Activated CD4-positive, alpha-beta T cell treated with anti-CD3 and anti-CD28 coated beads, Interleukin-2, amount 10 ng/mL, durations not matched to agents 7 days and 5 days (primary cell): ENCODE measurements at places on chromosomes 6 and 20. TPM values are rescaled to one million over a fixed set of nuclear protein-coding genes. Genes with fewer than 3 reads are reported as not detected.
A peak's percentile ranks its signal among the peaks of the same experiment; 100 is the strongest.

GRCh38 chr20:1332749-1333300 lies 3.9 kb upstream of the SDCBP2 start:
- no peak for DNase-seq

- no peak for DNase-seq
Observed at GRCh38 chr6:34556031-34556471, at the start of gene SPDEF. SPDEF (minus strand) TSS chr6:34556329; CDS start chr6:34544455, 11,874 bp downstream.

GRCh38 chr20:12203399-12203798 lies 285.7 kb downstream of the BTBD3 start:
- no peak for DNase-seq

DNA sequence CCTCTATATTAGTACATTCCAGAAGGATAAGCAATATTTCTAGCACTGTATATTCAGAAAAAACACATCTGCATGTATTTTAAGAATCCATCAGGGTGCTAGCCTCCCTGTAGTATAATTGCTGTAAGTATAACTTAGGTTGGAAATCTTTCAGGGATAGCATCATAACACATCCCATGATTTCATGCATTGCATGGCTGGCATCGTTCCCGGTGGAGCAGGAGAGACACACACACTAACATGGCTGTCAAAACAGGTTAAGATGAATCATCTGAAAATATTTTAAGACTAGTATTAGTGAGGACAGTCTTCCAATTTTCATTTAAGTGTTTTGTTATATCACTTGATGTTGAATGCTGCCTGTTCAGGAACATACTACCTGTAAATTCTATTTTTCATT lies 32.1 kb upstream of the CENPW start:
- DNase-seq = no peak

Gene TENT5A
- total RNA-seq = 1.9 TPM

- no peak for DNase-seq
Observed at GRCh38 chr6:39634646-39635341, 90.4 kb downstream of the KIF6 start.

Gene SLC24A3
- not detected for total RNA-seq

DNA sequence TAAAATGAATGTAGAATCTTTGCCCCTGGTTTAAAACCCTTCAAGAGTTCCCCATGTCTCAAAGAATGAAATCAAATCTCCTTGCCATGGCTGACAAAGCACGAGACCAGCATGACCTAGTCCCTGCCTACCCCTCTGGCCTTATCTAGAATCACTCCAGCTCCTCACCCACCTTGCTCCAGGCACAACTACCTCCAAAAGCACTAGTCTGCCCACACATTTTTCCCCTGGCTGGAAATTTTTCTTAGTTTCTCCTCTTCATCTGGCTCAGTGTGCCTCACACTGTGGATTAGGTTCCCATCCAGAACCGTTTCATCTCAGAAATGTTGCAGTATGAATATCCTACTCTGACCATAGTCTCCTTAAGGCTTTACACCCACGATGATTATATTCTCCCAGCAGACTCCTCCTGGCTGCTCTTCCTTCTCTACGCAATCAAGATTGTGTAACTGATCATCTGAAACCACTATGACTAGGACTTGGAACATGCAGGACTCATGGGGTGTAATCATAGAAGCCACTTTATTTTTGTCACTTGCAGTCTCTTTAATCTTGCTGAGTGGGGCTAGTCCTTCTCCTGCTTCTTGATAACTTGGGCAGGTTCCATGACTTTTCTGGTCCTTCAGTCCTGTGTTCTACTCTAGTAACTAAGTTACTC lies 7.8 kb upstream of the MRS2 start:
- no peak for DNase-seq

GRCh38 chr6:147095316-147095715 lies 108.9 kb upstream of the STXBP5 start:
- DNase-seq = no peak

Gene CNBD2
- total RNA-seq = 4.0 TPM

- DNase-seq = no peak
Observed at GRCh38 chr6:100175814-100176310, 181.8 kb upstream of the MCHR2 start.

Gene BPIFB3
- total RNA-seq = not detected

GRCh38 chr6:156595476-156595875 lies 181.7 kb upstream of the ARID1B start:
- no peak for DNase-seq

- no peak for DNase-seq
Observed at GRCh38 chr20:39873286-39873685, 815.8 kb downstream of the MAFB start.

GRCh38 chr6:166603043-166603690 lies 16.7 kb upstream of the RAMACL start:
- no peak for DNase-seq

Gene COL11A2
- 1.4 TPM for total RNA-seq

- no peak for DNase-seq
Observed at GRCh38 chr6:135577059-135577538, 79.6 kb upstream of the AHI1 start.

Gene TMEM63B
- total RNA-seq = 15.3 TPM

DNA sequence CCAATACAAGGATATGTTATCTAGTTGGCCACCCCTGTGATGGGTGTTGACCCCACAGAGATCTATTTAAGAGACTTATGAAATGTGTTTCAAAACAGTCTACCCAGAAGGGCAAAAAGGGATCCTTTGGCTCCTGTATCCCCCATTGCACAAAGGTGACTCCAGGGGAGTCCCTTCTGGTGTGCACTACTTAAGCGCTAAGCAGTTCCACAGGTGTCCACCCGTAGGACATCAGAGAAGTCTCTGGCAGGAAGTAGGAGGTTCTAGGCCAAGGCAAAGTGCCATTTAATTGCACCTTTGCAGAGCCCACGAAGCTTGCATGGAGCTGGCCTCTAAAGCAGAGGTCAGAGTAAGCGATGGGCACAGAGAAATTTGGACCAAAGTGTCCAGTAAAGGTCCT lies 147.7 kb downstream of the MRPL14 start:
- no peak for DNase-seq

GRCh38 chr6:50362706-50363105 lies 313.0 kb upstream of the DEFB112 start:
- no peak for DNase-seq

Gene KCNG1
- not detected for total RNA-seq

Gene BMP7
- not detected for total RNA-seq

Gene GPR63
- 2.9 TPM for total RNA-seq

GRCh38 chr6:34031625-34032383 lies 114.1 kb downstream of the GRM4 start:
- no peak for DNase-seq

- peak; percentile 27 for DNase-seq
Observed at GRCh38 chr6:118843685-118844390, 50.1 kb upstream of the ASF1A start.

DNA sequence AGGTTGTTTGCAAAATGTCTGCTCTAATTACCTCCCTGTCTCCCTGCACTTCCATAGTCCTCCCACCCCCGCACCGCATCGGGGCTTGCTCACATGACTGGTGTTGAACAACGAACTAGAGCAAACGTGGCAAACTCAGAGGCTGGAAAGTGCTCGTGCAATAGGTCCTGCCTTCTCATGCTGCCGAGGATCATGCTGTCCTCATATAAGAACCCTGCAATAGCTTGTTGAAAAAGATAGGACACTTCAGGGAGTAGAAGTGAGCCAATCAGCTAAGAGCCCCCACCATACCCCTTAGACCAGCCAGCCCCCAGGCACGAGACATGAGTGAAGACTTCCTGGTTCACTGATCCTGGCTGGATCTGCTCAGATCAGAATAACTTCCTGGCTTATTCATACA lies 219.2 kb downstream of the C6orf118 start:
- no peak for DNase-seq

- no peak for DNase-seq
Observed at GRCh38 chr6:125188037-125188436, 34.5 kb downstream of the TPD52L1 start.

Gene GSTA2
- total RNA-seq = not detected

GRCh38 chr6:42901538-42901957 lies 14.3 kb upstream of the PTCRA start:
- DNase-seq = peak; percentile 81

Gene PAK5
- total RNA-seq = not detected

DNA sequence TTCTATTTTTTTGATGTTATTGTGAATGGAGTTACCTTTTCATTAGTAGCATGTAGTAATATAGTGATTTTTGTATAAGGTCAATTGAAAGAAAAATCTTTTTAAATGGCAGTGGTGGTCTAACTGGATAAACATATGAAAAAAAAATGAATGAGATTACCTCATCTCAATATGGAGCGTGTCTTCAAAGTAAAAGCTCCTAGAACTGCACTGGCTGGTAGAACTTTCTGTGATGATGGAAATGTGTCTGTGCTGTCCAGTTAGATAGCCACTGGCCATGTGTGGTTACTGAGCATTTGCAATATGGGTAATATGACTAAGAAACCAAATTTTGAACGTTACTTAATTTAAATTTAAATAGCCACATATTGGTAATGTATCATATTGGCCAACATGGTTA lies 44.1 kb downstream of the MRAP2 start:
- no peak for DNase-seq

Gene LAMA5
- 0.64 TPM for total RNA-seq

Gene BCAS1
- 0.06 TPM for total RNA-seq

DNA sequence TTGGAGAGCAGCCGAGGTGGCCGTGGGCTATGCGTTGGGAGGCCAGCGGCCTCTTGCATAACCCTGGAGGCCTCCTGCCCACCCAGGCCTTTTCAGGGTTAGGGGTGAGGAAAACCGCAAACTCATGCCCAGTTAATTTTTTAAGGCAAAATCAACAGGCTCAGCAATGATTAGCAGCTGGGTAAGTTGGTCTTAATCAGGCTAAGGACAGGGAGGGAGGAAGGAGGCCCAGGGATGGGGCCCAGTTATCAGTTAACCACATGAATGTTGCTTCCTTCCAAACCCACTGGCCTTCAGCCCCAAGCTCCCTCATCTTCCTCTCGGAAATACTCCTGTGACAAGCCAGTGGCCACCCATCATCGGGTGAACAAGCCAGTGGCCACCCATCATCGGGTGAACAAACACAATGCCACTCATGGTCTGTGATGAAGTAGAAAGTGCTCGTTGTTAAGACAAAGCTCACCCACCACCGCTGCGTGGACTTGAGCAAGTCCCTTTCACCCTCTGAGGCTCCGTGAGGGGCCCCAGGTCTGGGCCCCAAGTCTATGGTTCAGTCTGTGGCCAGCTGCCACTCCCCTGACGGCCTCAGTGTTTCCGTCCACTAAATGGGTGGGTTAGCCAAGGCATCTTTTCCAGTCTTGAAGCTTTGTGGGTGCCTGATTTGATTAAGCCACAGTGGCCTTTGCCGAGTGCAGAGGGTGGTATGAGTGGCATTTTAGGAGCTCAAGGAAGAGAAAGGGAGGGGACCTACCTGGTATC lies 39.4 kb downstream of the HNF4A start:
- DNase-seq = no peak

DNA sequence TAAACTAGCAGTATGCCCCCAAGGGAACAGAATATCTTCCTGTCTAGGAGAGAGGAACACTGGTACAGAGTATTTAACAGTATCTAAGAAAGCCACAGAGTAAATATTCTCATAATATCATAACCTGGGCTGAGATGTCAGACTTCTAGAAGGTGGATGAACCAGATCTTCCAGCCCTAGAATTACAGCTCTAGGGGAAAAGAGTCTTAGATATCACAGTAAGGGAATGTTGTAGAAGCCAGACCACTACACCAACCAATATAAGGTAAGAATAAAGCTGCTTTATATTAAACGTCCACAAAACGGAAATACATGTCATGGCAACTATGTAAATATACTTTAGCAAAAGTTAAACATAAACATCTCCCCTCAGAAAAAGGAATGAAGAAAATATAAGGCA lies 12.4 kb downstream of the SERINC1 start:
- no peak for DNase-seq

DNA sequence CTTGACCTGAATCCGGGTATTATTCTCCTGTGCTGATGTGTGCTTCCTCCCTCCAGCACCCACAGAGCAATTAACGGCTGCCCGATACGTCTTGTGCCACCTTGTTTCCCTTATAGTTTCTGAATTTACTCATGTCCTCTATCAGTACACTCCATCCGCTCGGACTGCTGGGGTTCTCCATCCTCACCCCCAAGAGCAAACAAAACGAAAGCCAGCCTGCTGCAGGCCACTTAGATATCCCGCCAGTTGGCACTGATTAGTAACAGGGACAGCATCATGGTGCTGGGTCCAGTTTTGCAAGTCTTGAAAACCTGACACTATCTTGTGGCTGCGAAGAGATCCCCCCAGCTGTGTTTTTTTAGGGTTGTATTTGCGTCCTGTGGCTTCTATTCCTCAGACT lies 71.8 kb downstream of the SSR1 start:
- DNase-seq = no peak

DNA sequence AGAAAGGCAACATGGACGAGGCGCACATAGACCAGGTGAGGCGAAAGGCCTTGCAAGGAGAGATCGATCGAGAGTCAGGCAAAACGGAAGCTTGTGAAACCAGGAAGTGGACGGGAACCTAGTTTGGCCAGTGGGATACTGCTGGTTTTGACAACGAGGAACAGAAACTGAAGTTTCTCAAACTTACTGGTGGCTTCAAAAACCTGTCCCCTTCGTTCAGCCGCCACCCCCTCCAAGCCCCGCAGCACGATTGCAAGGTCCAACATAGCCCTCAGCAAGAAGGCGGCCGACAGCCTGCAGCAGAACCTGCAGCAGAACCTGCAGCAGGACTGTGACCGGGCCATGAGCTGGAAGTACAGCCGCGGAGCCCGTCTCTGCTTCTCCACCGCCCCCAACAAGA lies 238.0 kb downstream of the KHDC1L start:
- DNase-seq = no peak

DNA sequence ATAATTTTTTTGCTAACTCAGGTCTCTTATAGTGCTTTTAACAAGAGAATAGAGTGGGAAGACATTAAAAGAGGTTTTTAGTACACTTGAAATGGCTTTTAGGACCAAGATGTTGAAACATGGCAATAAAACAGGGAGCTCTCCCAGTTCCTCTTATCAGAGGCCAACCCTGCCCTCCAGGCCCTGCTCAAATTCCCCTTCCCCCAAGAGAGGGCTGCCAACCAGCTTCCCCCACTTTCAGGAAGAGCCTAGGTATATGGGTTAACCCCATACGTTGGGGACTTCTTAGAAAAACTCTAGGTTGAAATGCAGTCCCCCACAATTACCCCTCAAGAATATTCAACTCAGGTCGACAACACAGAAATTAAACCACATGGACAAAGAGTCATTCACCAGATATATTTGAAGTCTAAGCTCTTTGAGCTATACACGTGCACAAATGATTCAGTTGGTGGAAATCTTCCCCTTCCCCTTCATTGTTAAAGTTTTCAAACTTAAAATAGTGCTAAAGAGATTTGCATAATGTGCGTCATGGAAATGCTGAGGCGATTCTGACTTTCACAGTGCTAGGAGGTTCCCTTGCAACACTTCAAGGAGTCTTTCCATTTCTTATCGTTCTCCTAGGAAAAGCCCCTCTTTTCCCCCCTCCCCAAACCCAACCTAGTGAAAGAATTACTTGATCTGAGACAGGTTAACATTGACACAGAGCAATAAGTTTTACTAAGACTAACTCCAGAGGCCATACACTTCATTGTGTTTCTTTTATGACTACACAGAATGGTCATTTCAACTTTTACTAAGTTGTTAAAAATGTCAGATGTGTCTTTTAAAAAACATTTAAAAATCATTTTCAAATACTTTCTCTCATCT lies 49.8 kb upstream of the ENPP5 start:
- DNase-seq = no peak
